ENCODE measurements at places on chromosomes 5 and 9. TPM values are rescaled to one million over a fixed set of nuclear protein-coding genes. Genes with fewer than 3 reads are reported as not detected.
A peak's percentile ranks its signal among the peaks of the same experiment; 100 is the strongest.

Gene IL5
- polyA plus RNA-seq, result not detected

GRCh38 chr5:53779541-53779981 lies 219.1 kb downstream of the NDUFS4 start:
- H3K36me3 ChIP-seq, result no peaks in the 10 kb centered on the region
- H3K27me3 ChIP-seq, result no peaks in the 10 kb centered on the region
- no peak overlapping the region for H3K4me3 ChIP-seq
- H3K4me1 ChIP-seq, result peaks cover 13% of the 10 kb centered on the region

Gene AGXT2
- not detected for polyA plus RNA-seq

Gene LHX2
- polyA plus RNA-seq, result 0.37 TPM

DNA sequence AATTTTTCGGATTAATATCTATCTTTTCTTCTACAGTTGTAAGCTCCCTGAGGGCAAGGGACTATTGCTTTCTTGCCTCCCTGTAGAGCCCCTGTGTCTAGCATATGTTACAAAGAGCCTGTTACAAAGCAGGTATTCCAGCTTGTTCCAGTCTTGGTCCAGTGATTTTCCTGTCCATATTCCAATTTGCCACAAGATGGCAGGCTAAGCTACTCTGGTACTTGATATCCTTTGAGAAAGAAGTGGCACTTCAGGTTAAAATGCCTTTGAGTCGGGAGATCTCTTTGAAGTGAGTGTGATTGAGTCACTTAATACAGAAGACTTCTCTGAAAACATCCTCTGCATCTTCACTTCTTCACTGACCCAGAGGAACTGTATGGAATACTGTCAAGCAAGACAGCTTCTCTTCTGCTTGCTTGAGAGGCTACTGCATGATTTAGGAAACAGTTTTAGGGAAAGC lies 24.5 kb downstream of the CAVIN4 start:
- H3K27ac ChIP-seq, result no peak overlapping the region
- peaks cover 12% of the 10 kb centered on the region for H3K4me1 ChIP-seq
- no peaks in the 10 kb centered on the region for H3K27me3 ChIP-seq
- no peak for DNase-seq
- H3K4me3 ChIP-seq, result no peak overlapping the region

DNA sequence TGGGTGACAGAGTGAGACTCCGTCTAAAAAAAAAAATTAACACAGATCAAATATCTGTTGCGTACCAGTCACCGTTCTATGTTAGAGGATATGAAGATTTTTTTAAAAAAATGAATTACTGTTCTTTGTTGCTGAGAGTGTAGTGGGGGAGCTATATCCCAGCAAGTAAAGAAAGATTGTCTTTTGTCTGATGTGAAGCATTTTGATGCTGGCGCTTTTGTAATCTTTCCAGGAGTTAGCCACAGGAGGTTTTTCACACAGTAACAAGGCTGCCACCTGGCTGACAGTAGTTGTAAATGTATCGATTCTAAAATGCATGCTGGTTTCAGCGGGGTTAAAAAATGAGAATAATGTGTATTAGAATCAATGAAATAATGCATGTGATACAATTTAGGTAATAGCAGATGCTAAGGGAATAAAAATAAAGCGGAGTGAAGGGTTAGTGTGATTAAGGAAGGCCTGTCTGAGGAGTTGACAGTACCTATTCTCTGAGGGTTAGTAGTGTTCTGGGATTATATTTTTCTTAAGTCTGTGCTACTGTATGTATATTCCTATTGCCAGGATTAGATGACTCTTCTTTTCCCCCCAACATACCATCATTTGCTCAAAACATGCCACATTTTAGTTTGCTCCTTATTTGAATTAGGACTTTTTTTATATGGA lies 3.4 kb downstream of the LMNB1 start:
- H3K36me3 ChIP-seq, result no peaks in the 10 kb centered on the region
- no peak overlapping the region for H3K27ac ChIP-seq
- DNase-seq, result no peak
- H3K4me1 ChIP-seq, result peaks cover 34% of the 10 kb centered on the region
- H3K27me3 ChIP-seq, result no peaks in the 10 kb centered on the region

Gene UGT3A2
- polyA plus RNA-seq, result not detected

Gene STPG3
- polyA plus RNA-seq, result 0.44 TPM

Gene CARTPT
- not detected for polyA plus RNA-seq

DNA sequence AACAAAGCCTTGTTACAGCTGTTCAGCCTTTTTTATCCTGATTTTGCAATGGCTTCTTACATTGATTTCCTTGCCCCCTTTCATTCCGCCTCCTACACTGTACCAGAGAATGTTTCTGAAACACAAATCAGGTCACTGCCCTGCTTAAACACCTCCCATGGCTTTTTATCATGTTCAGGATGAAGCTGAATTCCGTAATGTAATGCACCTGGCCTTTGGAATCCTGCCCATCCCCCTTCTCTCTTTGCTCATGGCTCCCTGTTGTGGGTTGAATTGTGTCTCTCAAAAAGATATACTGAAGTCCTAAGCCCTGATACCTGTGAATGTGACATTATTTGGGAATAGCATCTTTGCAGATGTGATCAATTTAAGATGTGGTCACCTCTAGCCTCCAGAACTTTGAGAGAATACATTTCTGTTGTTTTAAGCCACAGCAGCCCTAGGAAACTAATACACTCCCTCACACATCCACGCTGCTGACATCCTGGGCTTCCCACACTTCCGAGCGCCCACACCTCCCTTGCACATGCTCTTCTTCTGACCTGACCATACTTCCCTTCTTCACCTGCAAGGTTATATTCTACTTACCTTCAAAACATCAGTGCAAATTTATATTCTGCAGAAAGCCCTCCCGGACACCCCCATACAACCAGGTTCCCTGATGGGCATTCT lies 101.2 kb downstream of the DNAH5 start:
- H3K27ac ChIP-seq, result no peak overlapping the region
- no peaks in the 10 kb centered on the region for H3K36me3 ChIP-seq
- H3K4me3 ChIP-seq, result no peak overlapping the region
- no peaks in the 10 kb centered on the region for H3K27me3 ChIP-seq
- no peaks in the 10 kb centered on the region for H3K4me1 ChIP-seq
- DNase-seq, result no peak

DNA sequence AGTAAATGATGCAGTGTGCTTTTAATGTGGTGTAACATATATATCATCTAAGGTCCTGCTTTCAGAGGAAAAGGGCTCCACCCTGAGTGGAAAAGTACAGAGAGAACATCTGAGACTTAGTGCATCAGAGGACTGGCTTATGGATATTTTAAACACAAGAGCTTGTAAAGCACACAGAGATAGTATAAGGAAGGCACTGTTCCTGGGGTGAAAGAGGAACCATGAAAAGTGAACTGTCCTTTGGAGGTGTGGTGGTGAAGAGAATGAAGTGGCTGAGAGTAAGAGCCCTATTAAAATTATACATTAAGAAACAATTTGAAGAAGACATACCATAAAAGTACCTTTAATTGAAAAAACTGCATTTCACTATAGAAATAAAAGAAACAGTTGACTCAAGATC lies 68.9 kb downstream of the CSF2 start:
- H3K27ac ChIP-seq, result no peak overlapping the region
- H3K4me1 ChIP-seq, result no peaks in the 10 kb centered on the region
- H3K36me3 ChIP-seq, result no peaks in the 10 kb centered on the region
- H3K27me3 ChIP-seq, result no peaks in the 10 kb centered on the region
- no peak overlapping the region for H3K4me3 ChIP-seq

- H3K4me1 ChIP-seq, result no peaks in the 10 kb centered on the region
- H3K27ac ChIP-seq, result no peak overlapping the region
- no peaks in the 10 kb centered on the region for H3K36me3 ChIP-seq
- H3K4me3 ChIP-seq, result no peak overlapping the region
- no peaks in the 10 kb centered on the region for H3K27me3 ChIP-seq
- no peak for DNase-seq
These were observed 213.6 kb downstream of the GRIA1 start for GRCh38 chr5:153704110-153704509.

Gene OBP2A
- not detected for polyA plus RNA-seq

GRCh38 chr5:104370523-104370922 lies 807.9 kb upstream of the NUDT12 start:
- no peaks in the 10 kb centered on the region for H3K4me1 ChIP-seq
- no peak for DNase-seq
- no peak overlapping the region for H3K27ac ChIP-seq
- no peaks in the 10 kb centered on the region for H3K27me3 ChIP-seq

- peak overlapping the region; percentile 96 for H3K27ac ChIP-seq
- H3K27me3 ChIP-seq, result no peaks in the 10 kb centered on the region
- peaks cover 69% of the 10 kb centered on the region for H3K4me1 ChIP-seq
These were observed 26.3 kb downstream of the GSN start for GRCh38 chr9:121294151-121294743.

GRCh38 chr5:123813264-123813663 lies 301.3 kb downstream of the CSNK1G3 start:
- H3K4me3 ChIP-seq, result no peak overlapping the region
- peak overlapping the region; percentile 56 for H3K27ac ChIP-seq
- no peaks in the 10 kb centered on the region for H3K36me3 ChIP-seq
- H3K4me1 ChIP-seq, result peaks cover 27% of the 10 kb centered on the region
- no peaks in the 10 kb centered on the region for H3K27me3 ChIP-seq

Gene FAM169A
- 0.25 TPM for polyA plus RNA-seq

Gene MYO10
- polyA plus RNA-seq, result 4.1 TPM

Gene GPR21
- not detected for polyA plus RNA-seq

DNA sequence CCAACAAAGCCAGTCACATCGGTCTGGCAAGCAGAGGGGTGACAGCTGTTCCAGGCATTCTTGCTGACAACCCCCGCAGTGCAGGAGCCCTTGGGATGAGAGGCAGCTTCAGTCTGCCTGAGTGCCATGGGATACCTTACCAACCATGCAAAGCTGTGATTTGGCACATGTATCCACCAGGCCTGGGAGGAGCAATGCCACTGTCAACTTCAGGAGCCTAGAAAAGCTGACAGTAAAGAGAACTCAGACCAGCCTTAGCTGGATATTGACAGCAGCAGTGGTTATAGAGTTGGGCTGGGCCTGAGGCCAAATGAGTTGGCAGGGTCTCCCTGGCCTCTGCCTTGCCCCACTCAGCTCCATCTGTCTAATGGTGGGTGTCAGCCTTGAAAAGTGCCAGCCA lies 10.1 kb upstream of the PLPPR1 start:
- H3K27ac ChIP-seq, result no peak overlapping the region
- H3K4me3 ChIP-seq, result no peak overlapping the region
- no peaks in the 10 kb centered on the region for H3K36me3 ChIP-seq
- no peak for DNase-seq

Gene SPINK4
- polyA plus RNA-seq, result not detected

Gene C9orf50
- polyA plus RNA-seq, result not detected

DNA sequence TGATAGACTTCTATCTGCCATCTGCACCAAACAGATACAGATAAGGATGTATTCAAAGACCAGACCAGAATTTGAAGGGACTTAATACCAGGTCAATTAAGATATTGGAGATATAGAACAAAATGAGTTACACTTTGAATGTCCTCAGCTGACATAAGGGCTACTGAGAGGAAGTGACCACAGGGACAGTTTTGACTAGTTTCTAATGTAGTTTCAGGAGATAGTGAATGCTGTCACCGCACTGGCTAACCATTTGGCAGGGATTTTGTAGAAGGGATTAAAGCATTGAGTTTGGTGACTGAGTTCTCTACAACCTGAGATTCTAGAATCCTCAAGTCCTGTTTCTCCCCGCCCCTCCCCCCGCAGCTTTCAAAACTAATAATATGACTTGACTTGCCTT lies 22.7 kb downstream of the CCNH start:
- H3K4me3 ChIP-seq, result no peak overlapping the region
- H3K4me1 ChIP-seq, result no peaks in the 10 kb centered on the region
- H3K36me3 ChIP-seq, result peaks cover 45% of the 10 kb centered on the region
- no peaks in the 10 kb centered on the region for H3K27me3 ChIP-seq
- H3K27ac ChIP-seq, result no peak overlapping the region

GRCh38 chr5:80269991-80270438 lies 14.2 kb upstream of the SERINC5 start:
- H3K4me1 ChIP-seq, result no peaks in the 10 kb centered on the region
- no peak overlapping the region for H3K4me3 ChIP-seq
- H3K27me3 ChIP-seq, result no peaks in the 10 kb centered on the region
- no peaks in the 10 kb centered on the region for H3K36me3 ChIP-seq
- DNase-seq, result no peak

DNA sequence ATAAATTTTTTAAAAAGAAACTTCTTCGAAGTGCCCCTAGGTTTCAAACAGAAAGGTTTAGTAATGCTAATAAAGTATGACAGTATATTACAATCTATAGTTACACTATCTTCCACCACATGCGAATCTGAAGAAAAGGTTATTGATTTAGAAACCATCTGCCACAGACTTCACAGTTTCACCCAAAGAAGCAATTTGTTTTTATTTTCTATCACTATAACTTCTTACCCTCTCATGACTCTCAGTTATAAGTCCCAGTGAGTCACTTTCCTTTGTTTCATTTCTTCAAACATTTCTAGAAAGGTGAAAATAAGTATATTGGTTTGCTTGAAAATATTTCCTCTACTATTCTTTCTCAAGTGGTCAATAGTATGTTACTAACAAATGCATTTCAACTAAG lies 93.6 kb downstream of the MCTP1 start:
- no peaks in the 10 kb centered on the region for H3K4me1 ChIP-seq
- H3K4me3 ChIP-seq, result no peak overlapping the region
- DNase-seq, result no peak
- no peaks in the 10 kb centered on the region for H3K27me3 ChIP-seq
- H3K27ac ChIP-seq, result no peak overlapping the region
- H3K36me3 ChIP-seq, result no peaks in the 10 kb centered on the region

Gene FGF10
- 0.72 TPM for polyA plus RNA-seq

GRCh38 chr5:86838083-86838482 lies 220.3 kb downstream of the COX7C start:
- DNase-seq, result no peak
- H3K27ac ChIP-seq, result no peak overlapping the region
- H3K4me3 ChIP-seq, result no peak overlapping the region
- no peaks in the 10 kb centered on the region for H3K4me1 ChIP-seq
- no peaks in the 10 kb centered on the region for H3K36me3 ChIP-seq

Gene DCP2
- 4.8 TPM for polyA plus RNA-seq

Gene TMEM232
- polyA plus RNA-seq, result 0.26 TPM

DNA sequence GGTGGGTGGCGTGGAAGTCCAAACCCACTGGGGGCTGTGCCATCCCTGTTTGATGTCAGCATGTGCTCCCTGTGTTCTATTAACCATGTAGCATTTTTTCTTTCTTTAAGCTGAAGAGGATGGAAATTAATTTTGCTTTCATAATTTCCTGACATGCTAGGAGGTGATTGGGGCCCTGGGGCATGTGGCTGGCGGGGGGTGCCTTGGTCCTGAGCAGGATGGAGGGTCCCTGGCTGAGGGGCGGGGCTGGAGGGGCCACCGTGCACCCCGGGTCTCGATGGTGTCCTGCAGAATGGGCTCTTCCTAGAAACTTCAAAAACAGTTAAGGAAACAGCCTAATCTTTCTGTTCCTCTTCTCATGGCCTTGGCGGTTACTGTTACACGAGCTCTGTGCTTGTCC lies 69.3 kb upstream of the IRX4 start:
- DNase-seq, result no peak
- H3K4me1 ChIP-seq, result peaks cover 24% of the 10 kb centered on the region
- H3K27me3 ChIP-seq, result peaks cover 15% of the 10 kb centered on the region

GRCh38 chr5:6791031-6791430 lies 77.8 kb downstream of the TENT4A start:
- H3K27me3 ChIP-seq, result peaks cover 6% of the 10 kb centered on the region
- DNase-seq, result no peak
- no peak overlapping the region for H3K27ac ChIP-seq
- no peak overlapping the region for H3K4me3 ChIP-seq

Gene SLC1A3
- polyA plus RNA-seq, result 54.2 TPM

GRCh38 chr5:96743065-96743768 lies 64.5 kb downstream of the ERAP1 start:
- DNase-seq, result peak; percentile 52
- H3K4me1 ChIP-seq, result peaks cover 20% of the 10 kb centered on the region
- H3K27me3 ChIP-seq, result no peaks in the 10 kb centered on the region
- peak overlapping the region; percentile 90 for H3K27ac ChIP-seq
- no peaks in the 10 kb centered on the region for H3K36me3 ChIP-seq
- peak overlapping the region; percentile 12 for H3K4me3 ChIP-seq
